ENCODE measurements at places on chromosomes 5 and 9.
A peak's percentile ranks its signal among the peaks of the same experiment; 100 is the strongest.

GRCh38 chr5:93161661-93162654, 419.1 kb downstream of the NR2F1-AS1 start:
- peak; percentile 91 for DNase-seq

GRCh38 chr9:127142931-127143464, 20.6 kb upstream of the ANGPTL2 start:
- DNase-seq, result no peak

DNA sequence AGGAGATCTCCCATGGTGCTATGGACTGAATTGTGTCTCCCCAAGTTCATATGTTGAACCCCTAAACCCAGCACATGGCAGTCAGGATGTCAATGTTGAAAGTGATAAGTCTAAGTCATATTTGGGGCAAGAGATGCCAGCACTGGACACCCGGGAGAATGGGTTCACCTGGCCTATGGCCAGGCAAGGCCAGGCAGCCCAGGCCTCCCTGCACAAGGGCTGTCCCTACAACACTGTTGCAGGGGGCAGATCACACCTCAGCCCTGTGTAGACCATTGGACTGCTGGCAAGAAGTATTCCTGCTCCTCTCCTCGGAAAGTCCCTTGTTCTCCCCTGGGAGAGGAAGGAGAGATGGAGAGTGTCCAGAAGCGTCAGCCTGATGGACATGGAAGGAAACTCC, 240.5 kb downstream of the GADD45G start:
- DNase-seq, result no peak

DNA sequence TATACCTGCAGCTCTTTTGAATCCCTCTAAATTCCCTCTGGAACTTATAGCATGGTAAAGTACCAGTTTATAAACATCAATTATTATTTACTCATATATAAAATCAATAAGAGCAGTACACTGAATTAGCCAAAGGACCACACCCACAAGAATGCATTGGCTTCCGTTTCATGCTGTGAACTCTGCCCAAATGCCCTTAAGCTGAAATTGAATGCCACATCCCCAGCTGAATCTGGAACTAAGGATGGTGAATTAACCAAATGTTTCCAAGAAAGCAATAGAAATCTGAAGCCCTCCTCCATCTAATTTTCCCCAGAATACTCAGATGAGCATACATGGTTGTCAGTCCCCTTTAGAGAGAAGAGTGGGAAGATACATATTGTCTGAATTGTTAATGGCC, 436.4 kb upstream of the FTMT start:
- no peak for DNase-seq

DNA sequence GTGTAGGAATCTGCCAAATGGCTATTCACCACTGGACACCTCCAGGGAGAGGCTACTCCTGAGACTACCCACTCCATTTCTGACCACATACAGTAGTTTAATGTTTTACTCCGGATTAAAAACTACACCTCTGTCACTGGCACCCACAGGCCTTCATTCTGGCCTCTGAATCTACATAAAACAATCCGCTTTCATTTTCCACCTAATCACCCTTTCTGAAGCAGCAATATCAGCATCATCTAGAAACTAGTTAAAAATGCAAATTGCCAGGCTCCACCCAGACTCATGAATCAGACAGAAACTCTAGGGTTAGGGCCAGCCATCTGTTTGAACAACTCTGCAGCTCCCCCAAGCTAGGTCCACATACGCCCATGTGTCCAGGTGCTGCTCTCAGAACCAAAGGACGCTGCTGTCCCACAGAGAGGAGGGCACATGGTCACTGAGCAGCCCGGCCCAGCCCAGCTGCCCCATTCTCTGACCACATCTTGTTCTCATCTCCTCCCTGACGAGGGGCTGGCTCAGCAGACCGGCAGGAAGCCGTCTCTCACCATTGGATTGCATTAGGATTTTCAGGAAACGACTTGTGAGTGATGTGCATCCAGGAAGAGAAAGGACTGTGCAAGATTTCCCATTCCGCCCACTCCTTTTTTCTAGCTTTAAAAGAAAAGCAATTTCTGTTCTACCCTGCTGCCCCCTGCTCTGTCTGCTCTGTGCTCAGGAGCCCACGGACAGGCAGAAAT, 34.7 kb downstream of the ADAM19 start:
- no peak for DNase-seq

GRCh38 chr9:79572032-79572607, 355 bp downstream of the TLE4 start:
- no peak for DNase-seq

DNA sequence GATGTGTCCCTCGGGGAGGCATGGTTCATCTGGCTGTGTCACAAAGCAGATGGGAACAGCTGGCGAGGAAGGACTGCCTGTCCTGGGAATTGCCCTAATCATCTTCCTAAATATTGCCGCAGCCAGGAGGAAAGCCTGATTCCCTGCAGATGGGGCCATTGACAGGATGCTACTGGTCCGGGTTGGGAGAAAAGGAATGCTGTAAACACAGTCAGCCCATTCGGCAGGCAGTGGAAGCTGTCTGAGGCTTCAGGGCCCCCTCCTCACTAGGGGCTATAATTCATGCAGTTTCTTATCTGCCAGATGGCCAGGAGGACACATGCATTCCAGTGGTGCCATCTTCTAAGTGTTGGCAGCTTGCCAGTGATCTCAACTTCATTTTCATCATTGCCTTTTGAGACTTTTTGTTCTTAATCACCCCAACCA, 110.3 kb downstream of the KCNIP1 start:
- peak; percentile 89 for DNase-seq

DNA sequence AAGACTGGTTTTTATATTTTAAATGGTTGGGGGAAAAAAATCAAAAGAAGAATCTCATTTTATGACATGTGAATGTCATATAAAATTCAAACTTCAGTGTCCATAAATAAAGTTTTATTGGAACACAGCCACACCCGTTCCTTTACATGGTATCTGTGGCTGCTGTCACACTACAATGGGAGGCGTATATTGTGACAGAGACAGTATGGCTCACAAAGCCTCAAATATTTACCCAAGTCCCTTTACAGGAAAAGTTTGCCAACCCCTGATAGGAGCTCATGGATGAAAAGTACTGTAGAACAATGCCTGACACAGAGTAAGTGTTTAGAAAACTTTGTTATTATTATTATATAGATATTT, 5.2 kb upstream of the DUSP1 start:
- no peak for DNase-seq

DNA sequence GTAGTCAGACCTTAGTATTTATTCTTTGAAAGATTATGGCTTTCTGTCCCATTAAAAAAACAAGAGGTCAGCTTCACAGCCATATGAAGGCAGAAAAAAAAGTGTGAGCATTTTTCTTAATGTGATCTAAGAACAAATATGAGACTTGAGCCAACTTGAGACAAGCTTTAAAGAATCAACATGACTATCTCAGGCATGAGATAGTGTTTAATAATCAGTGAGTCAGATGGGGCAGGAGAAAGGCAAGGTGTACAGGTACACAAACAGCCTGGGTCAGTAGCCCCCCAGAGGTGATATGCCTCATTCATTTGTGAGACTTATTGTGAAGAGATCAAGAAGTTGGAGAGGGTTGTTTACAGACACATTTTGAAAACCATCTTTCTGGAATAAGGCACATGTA, 83.6 kb downstream of the GDNF start:
- DNase-seq, result no peak

GRCh38 chr9:84744195-84744594, 74.7 kb downstream of the NTRK2 start:
- no peak for DNase-seq

- no peak for DNase-seq
Observed at GRCh38 chr9:130918101-130918825, 20.8 kb downstream of the FIBCD1 start.

DNA sequence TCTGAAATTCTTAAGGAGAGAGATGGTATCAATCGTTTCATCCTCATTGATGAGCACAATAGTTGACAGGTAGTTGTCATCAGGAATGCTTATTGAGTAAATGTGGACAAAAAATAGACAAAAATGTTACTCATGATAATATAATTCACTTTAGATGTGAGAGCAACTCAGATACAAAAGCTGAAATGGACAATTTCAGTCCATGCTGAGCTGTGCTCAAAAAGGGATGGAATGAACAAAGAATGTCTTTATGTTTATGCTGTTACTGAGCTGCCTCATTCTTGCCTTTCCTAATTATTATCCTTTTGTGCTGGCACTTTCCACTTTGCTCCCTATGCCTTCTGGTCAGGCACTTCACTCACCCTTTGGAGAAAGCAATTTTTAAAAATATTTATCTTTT, 49.5 kb downstream of the JAKMIP2 start:
- DNase-seq, result no peak

DNA sequence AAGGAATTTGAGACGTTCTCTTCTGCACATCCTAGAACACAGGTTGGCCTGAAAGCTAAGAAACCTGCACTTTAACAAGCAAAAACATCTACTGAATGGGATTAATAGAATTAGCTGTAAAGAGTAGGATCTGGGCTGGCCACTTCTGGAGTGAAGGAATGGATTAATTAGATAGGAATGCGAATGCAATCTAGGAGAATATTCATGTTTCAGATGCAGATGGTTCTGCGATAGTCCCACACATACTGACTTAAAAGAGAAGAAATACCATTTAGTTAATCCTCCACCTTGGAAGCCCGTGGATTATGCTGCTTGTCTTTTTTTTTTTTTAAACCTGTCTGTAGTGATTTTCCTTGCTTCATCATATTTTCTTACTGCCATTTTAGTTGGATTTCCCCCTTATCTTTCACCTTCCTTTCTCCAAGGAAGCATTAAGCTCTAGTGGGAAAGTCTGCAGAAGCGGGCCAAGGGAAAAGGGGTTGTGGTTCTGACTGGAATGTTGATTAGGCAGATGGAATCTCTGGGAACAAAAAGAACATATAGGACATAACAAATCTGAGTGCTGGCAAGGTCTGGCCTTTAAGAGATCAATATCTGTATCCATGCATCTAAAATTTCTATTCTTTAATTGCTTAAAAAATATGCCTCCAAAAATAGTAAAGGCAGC, 152.4 kb downstream of the ALDH1A1 start:
- DNase-seq, result no peak

- DNase-seq, result no peak
Observed at GRCh38 chr5:167639273-167639672, 652.2 kb upstream of the WWC1 start.

DNA sequence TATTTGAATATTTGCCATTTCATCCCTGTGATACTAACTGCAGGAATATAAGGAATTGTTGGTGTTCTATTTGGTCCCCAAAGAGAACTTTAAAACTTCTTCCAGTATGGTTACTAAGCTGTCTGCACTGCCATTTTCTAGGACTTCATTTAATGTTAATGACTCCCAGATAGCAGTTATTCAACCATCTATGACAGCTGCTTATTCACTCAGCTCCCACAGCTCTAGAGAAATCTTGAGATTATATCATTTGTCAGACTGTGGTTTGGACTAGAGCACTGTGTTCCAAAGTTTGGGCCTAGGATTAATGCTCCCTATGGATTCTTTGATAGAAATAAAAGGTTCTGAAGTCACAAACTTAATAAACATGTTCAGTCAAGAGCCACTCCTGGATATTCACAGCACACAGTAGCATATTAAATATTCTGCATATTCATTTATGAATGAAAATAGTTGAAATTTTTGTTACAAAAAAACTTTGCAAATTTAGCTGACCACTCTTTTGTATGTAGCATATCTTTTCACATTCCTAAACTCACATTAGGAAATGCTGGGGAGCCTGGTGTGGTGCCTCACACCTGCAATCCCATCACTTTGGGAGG, 173.7 kb downstream of the NFIB start:
- DNase-seq, result no peak

All from NCI-H524 (cell line).